ENCODE measurements at places on chromosomes 5 and 9. TPM values are rescaled to one million over a fixed set of nuclear protein-coding genes. Genes with fewer than 3 reads are reported as not detected.

IFNK gene
- polyA plus RNA-seq: not detected

ABLIM3 gene
- 56.2 TPM for polyA plus RNA-seq

FOXD4 gene
- 0.37 TPM for polyA plus RNA-seq

CARD19 gene
- polyA plus RNA-seq: 30.7 TPM

ZNF879 gene
- polyA plus RNA-seq: 1.4 TPM

GRM6 gene
- polyA plus RNA-seq: not detected

EQTN gene
- polyA plus RNA-seq: not detected

MRNIP gene
- 12.2 TPM for polyA plus RNA-seq

FOXI1 gene
- not detected for polyA plus RNA-seq

ADCY2 gene
- polyA plus RNA-seq: 0.06 TPM

FCN2 gene
- 0.16 TPM for polyA plus RNA-seq

ARSI gene
- 0.77 TPM for polyA plus RNA-seq

CDH6 gene
- polyA plus RNA-seq: 0.42 TPM

NUDT12 gene
- polyA plus RNA-seq: 5.1 TPM

FCN1 gene
- 0.14 TPM for polyA plus RNA-seq

ENTPD2 gene
- 1.5 TPM for polyA plus RNA-seq

PCDHB3 gene
- 0.10 TPM for polyA plus RNA-seq

OLFML2A gene
- polyA plus RNA-seq: 3.7 TPM

LHX6 gene
- polyA plus RNA-seq: 1.0 TPM

DHX29 gene
- polyA plus RNA-seq: 11.0 TPM

IL5 gene
- not detected for polyA plus RNA-seq

SPINK4 gene
- polyA plus RNA-seq: not detected

PCDHB9 gene
- polyA plus RNA-seq: 0.16 TPM

PRELID2 gene
- 1.5 TPM for polyA plus RNA-seq

COL23A1 gene
- 0.59 TPM for polyA plus RNA-seq

FAM78A gene
- polyA plus RNA-seq: 0.86 TPM

WNT8A gene
- not detected for polyA plus RNA-seq

TMEFF1 gene
- polyA plus RNA-seq: not detected

TRAF1 gene
- 2.7 TPM for polyA plus RNA-seq

Data from esophagus (tissue), 2 donors.